ENCODE measurements at places on chromosomes 5 and 9.

DNA sequence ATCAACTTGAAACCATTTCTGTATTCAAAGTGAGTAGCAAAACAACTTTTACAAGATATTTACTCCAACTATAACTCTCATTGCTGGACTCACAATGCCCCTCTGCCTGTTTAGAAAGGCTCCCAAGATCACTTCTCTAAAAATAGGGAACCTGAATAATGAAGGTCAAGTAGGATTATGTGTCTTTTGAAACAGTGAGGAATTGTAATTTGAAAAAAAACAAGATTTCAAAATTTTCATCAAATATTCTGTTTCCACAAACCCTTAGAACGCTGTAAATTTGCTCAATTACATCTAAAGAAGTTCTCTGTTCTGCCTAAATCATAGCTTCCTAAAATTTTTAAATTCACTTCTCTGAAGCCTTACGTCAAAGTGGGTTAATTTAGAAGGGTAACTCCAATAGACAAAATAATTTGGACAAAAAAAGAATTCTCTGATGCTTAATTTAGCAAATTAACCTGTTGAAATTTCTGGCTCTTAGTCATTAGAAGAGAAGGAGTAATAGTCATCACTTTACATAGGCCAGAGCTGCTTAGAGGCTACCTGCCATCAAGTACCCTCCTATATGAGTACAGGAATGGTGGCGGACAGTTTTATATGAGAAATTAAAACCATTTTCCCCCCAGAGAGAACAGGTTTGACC is 4.0 kb downstream of the ELL2 start:
- DNase-seq, result no peak

- DNase-seq, result no peak
Measured at GRCh38 chr5:100260968-100261367, 274.2 kb upstream of the FAM174A start.

DNA sequence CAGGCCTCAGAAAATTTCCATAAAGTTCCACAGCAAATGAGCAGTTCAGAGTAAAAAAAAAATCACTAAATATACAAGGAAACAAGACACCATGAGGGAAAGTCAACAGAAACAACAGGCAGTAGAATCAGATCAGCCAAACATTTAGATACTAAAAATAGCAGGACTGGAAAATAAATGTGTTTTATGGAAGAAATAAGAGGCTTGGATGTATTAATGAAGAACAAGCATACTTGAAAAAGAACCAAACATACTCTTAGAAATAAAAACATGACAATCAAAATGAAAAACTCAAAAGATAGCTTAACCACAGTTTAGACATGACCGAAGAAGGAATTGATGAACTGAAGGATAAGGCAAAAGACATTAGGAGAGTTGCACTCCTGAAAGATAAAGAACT is 22.6 kb downstream of the MYMK start:
- DNase-seq, result no peak

DNA sequence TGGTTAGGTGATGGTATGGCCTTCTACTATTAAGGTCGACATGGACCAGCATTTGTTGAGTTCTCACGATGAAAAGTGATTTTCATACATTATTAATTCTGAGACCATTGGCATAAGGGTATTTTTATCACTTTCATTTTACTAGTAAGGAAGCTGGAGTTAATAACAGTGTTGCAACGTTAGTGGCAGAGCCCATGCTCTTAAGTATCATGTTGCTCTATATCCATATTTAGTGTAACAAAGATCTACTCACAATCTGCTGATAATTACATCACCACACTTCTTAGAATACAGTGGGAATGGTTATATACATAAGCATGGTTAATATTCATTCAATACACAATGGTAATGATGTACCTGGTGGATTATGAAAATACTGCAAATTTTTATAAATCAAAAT is 81.9 kb downstream of the PRR16 start:
- DNase-seq, result no peak

- DNase-seq, result no peak
Measured at GRCh38 chr5:35159370-35159742, 70.9 kb downstream of the PRLR start.

- DNase-seq, result no peak
Measured at GRCh38 chr5:114883675-114884074, 286.0 kb downstream of the TRIM36 start.

GRCh38 chr5:159884917-159885620 is 31.2 kb upstream of the ADRA1B start:
- no peak for DNase-seq

GRCh38 chr5:95102080-95102479 is 182.8 kb downstream of the MCTP1 start:
- no peak for DNase-seq

- DNase-seq, result no peak
Measured at GRCh38 chr9:16202221-16202620, 649.4 kb downstream of the CCDC171 start.

- peak; percentile 97 for DNase-seq
Measured at GRCh38 chr9:33233626-33234342, 6.2 kb upstream of the SPINK4 start.

- peak; percentile 24 for DNase-seq
Measured at GRCh38 chr5:59893429-59894227, at the start of gene PDE4D. TSS of gene PDE4D (minus strand) at chr5:59893726.

- DNase-seq, result no peak
Measured at GRCh38 chr5:112737070-112737462, 619 bp upstream of the APC start.

GRCh38 chr5:77957931-77958521 is 181.9 kb upstream of the TBCA start:
- DNase-seq, result no peak

GRCh38 chr5:163360656-163361055 is 76.7 kb upstream of the CCNG1 start:
- no peak for DNase-seq

DNA sequence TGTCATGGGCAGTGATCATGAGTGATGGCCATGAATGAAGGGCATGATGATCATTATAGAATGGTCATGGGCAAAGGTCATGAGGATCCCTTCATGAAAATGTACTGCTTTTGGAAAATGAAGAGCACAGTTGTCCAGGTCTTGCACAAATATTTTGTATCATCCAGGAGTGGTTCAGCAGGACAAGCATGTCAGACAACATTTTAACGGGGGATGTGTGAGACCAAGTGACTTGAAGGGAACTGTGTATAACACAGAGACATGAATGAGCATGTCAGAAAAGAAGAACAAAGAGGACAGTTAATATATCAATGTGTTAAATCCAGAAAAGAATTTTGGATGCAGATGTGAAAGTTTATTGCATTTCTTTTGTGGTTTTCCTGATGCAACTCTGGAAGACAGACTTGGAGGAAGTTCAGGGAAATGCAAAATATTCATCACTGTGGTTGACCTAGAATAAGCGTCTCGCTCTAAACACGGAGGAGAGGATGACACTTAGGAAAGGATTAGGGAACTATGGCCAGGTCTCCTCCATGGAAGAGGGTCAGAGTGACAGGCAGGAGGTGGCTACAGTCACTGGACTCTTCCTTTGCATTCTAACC is 116.1 kb upstream of the IRX4 start:
- no peak for DNase-seq

- no peak for DNase-seq
Measured at GRCh38 chr5:6733411-6734242, 20.4 kb downstream of the TENT4A start.

DNA sequence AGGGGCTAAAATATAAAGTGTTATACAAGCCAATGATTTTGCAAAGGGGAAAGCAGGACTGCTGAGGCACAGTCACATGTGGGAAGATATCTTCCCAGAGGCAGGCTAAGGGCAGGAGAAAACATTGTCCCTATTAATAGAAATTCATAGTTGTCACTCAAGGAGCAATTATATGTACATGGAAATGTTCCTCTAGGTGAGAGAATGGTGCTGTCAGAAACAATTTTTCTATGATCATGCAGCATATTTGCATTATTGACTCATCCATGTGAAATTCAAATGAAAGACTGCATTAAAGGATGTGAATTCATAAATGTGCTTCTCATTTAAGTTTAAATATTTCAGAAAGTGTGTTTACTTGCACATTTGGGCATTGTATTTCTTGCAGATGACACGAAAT is 775.9 kb upstream of the CDH9 start:
- peak; percentile 18 for DNase-seq

- DNase-seq, result no peak
Measured at GRCh38 chr9:6785682-6786081, 27.9 kb downstream of the KDM4C start.

- DNase-seq, result no peak
Measured at GRCh38 chr9:76594764-76595424, 135.9 kb downstream of the GCNT1 start.

- no peak for DNase-seq
Measured at GRCh38 chr9:77587042-77587441, 61.1 kb downstream of the GNA14 start.

DNA sequence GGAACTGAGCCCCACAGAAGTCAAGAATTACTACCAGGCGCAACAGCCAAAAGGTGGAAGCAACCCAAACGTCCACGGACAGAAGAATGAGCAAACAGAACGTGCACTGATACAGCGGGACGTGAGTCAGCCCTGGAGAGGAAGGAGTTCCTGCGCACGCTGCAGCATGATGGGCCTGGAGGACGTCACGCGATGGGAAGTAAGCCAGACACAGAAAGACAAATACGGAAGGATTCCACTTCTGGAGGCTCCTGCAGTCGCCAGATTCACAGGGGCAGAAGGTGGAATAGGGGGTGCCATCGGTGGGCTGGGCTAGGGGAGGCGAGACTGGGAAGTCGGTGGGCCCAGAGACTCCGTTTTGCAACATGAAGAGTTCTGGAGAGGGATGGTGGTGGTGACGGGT is 80.3 kb upstream of the PHYKPL start:
- no peak for DNase-seq

DNA sequence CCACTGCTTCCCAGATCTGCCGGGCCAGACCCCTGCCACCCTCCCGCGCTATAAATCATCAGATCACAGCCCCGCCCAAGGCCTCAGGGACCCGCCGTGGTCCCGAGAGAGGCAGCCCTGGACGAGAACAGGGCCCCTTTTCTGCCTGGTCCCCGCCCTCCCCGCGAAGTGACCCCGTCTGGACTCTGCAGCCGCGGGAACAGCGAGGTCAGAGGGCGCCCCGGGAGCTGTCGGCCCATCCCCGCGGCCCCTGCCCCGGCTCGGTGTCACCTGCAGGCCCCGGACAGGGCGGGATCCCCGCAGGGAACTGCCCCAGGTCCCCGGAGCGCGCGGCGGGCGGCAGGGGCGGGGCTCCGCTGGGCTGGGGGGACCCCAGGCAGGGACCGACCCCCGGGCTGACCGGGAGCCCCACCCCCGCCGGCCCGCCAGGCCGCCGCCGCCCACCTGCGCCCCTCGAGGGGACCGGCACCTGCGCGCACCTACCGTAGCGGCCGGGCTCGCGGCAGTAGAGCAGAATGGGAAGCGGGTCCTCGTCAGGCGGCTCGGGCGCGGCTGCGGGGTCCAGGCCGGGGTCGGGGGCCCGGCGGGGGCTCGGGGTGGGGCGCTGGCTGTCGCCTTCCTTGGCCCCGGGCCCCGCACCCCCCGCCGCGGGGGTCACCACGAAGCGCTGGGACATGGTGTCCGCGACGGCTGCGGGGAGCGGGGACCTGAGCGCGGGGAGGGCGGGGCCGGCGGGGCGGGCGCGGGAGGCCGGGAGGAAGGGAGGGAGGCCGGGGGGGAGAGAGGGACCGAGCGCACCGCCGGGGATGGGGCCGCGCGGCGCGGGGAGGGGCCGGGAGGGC is 43.5 kb upstream of the SLC12A7 start:
- no peak for DNase-seq

- peak; percentile 15 for DNase-seq
Measured at GRCh38 chr5:5179079-5179478, 38.9 kb downstream of the ADAMTS16 start.

DNA sequence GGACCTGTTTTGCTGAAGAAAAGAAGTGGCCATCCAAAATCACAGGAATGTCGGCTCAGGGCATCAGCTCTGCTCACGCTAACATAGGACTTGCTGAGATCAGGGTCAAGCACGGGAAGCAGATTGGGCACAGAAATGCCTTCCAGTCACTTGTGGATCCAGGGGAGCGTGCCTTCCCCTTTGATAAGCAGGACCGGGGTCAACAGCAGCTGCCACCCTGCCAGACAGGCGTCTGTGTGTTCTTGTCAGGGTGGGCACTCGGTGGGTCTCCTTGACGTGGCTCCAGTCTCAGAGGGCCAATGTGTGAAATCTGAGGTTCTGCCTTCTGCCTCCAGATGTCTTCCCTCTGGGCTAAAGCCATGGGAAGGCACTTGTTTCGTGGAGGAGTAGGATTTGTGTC is 313.7 kb upstream of the IRX4 start:
- DNase-seq, result no peak

- no peak for DNase-seq
Measured at GRCh38 chr9:126624912-126625311, 11.2 kb downstream of the LMX1B start.

DNA sequence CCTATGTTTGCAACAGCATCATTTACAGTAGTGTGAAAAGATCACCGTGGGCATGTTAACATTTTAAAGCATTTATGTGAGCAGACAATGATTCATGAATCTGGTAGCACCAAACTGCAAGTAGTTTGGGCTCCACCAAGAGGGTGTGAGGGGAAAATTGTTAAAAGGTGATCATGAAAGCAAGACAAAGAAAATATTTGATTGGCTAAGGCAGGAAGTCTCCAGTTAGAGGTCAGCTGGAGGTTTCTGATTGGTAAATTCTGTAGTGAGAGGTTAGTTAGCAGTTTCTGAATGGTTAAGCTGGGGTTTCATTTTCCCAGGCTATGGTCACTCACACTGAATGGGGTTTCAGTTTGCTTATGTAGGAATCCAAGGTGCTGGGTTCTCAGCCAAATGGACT is 13.5 kb upstream of the DRD1 start:
- peak; percentile 37 for DNase-seq

GRCh38 chr9:127927201-127927987 is 3.2 kb downstream of the PIP5KL1 start:
- peak; percentile 50 for DNase-seq

Data from PC-3 (cell line).